ENCODE measurements at places on chromosomes 13 and 19.

DNA sequence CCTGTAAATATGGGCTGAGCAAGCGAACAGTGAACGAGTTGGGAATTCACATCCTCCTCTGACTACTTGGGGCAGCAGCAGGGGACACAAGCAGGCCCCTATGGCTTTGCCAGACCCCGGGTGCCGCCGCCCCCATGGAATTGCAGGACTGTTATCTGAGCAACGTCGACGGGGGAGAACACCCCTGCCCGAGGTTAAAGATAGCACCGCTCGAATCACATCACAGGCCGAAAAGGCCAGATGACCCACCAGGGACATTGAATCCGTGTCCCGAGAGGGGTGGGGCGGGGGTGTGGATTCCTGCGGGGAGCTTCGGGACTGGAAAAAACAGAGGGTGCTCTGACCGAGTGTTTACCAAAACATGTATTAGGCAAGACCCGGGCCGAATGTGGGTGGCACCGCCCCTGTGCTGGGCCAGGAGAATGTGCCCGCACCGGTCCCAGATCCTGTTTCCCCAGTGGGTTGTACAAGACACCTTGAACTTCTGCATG, 9.1 kb downstream of the FEM1A start:
- DNase-seq: no peak

DNA sequence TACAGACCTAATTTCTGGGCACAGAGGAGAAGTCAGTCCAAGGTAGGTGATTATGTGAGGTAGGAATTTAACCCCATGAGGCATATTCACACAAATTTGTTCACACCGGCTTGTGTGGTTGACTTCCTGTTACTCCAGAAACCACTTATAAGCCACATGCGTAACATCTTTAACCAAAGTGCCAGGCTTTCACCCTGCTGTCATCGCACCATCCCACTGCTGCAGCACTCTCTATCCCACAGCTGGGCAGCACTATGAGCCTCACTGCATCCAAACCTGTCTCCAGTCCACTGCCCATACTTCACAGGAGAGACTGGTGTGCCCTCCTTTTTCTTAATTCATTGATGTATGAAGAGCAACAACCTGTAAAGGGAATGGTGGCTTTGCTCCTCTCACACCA, 128.2 kb upstream of the ARGLU1 start:
- no peak for DNase-seq

GRCh38 chr13:112635323-112635722, 47.4 kb upstream of the TUBGCP3 start:
- no peak for DNase-seq

DNA sequence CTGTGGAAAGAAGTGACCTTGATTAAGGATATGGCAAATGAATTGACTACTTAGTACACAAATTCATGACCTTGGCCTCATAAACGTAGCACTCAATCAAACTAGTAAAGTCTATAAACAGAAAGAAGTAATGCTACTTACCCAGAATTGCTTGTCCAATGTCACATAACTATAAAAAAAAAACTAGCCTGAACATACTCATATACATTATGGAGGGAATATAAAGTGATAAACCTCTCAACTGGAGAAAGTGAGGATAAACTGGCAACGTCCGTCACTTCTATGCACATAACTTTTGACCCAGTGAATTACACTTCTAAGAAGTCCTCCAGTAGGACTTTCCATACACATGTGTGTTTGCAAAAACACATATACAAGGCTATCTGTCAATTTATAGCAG, 7.7 kb upstream of the SERP2 start:
- no peak for DNase-seq

DNA sequence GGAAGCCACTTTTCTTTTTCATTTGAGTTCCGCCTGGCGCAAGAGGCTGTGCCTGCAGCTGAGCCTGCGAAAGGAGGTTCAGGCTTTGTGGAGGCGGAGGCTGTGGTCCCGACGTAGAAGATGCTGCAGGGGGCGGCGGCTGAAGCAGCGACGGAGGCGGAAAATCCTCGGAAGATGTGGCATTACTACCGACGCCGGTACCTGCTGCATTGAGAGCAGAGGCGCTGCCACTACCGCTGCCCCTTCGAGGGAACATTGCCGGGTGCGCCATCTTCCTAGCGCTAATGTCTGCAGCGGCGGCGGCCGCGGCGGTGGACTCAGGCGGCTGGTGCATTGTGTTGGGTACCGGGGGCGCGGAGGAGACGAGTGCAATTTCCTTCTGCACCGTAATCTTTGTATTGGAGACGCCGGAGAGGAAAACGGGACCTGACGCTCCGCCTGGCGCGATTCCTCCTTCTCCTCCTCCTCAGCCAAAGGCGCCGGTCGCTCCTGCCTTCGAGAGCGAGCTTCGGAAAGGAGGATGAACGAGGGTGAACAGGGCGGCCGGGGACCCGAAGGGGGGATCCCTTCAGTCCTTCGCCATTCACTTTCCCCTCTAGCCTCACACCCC, at the start of gene TSC22D1:
TSC22D1 (minus strand) TSS at position 590 of the 610 bp plus-strand sequence; CDS start at position 334, 256 bp downstream.
- no peak for DNase-seq

DNA sequence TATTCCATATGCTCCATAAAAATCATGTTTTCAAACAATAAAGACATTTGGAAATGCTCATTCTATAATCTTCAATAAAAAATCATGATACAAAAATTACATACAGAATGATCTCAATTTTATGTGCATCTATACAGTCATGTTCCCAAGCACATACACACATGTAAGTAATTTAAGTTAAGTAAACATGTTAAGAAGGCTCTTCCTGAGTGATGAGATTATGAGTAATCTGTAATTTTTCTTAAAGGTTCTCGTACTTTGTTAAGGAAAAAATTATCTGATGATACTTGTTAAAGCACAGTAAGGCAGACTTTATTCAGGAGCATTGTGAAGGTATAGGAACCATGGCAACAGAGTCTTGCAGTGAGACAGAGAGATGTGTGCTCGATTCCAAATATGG, 30.0 kb upstream of the DLEU7 start:
- no peak for DNase-seq

DNA sequence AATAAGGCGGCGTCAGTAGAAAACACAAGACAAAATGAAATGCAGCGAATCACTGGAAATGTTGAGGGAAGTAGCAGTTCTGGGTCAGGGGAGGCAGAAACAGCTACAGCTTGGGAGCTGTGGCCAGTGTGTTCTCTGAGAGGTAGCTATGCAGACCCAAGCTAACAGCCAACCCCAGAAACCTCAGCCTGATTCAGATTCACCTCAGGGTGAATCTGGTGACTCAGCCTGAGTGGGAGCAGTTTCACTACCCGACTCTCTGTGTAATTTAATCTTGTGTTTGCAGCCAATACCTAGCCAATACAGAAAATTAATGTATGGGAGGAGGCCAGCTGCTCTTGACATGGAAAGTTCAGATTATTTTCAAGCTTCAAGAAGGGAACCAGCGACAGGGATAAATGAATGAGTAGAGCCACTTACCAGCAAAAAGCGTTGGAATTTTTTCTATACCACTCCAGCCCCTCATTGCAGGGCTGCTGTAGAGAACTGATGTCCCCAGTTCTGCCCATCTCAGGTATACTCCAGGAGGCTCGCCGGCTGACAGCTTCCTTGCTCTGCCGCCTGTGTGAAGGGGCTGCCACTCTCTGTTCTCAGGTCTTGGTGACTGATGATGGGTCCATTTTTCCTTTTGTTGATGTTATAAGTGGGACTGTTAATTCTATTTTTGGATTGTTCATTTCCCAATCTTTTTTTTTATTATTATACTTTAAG, 8.9 kb downstream of the IGFL3 start:
- no peak for DNase-seq

DNA sequence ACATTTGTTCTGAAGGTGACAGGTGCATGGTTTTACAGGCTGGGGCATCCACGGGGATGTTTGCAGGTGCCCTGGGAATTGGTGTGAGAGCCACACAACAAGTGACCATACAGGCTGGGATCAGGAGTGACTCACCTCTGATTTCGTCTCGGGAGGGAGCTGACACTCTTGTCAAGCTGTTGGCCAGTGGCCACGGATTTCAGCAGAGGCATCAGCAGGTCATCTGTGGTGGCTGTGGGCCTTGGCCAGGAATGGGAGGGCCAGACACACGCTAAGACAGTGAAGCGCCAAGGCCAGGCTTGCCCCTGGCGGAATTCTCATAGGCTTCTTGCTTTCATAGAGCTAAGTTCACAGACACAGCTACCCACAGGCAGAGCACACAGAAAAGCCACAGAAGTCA, 108.6 kb downstream of the HSPH1 start:
- DNase-seq: no peak

DNA sequence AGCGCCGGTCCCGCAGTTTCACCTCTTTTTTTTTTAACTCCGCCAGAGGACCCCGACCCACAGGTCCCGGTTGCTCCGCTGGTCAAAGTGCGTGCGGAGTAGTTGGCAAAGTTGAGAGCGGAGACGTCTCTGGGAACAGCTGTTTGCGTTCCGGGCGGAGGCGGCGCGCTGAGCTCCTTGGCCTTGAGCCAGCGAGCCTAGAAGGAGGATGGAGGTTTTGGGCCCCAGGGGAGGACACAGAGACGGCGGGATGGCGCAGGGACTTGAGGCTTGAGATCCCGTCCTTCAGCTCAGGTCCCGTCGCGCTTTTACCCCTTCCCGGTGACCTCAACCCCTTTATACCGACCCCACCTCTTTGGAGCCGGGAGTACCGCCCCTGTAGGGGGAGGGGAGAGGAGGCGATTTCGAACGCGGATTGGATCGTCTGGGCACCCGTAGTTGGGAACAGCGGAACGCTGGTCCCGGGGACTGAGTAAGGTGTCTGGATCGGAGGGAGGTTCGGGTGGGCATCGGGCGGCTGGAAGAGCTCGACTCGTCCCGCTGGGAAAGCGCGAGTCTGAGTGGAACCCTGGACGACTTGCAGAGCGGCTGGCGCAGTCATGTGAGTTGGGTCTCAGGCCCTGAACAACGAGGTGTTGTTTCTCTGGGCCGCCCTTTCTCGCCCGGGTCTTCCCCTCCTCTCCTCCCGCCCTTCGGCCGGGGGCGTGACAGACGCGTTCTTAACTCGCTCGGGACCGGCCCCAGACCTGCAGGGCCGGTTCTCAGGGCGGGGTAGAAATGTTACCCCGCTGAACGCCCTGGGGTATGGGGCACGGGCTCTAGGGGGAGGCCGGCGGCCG, at the start of gene WBP4:
WBP4 (plus strand) TSS at position 435 of the 839 bp plus-strand sequence; CDS start at position 600, 165 bp downstream.
- peak; percentile 87 for DNase-seq

DNA sequence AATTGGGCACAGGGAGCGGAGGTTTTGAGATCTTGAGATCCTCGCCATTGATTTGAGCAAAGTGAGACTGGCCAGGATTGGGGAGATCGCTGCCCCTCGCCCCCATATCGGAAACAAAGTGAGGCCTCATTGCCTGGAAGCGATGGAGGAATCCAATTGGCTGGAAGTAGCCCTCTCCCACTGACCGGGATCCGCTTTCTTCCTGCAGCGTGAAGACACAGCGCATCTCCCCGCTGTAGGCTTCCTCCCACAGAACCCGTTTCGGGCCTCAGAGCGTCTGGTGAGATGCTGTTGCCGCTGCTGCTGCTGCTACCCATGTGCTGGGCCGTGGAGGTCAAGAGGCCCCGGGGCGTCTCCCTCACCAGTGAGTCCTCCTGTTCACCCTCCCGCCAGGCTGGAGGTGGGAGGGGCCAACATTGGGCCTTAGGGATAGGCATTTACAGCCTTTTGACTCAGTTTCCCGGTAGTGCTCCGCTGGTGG, 438 bp downstream of the PRKCSH start:
- DNase-seq: no peak
